Neuronal stem cell (in vitro differentiated cells): ENCODE measurements at places on chromosomes 12 and 14.

- no peak for DNase-seq
Observed at GRCh38 chr12:6154730-6155459, 30.4 kb upstream of the VWF start.

- no peak for DNase-seq
Observed at GRCh38 chr12:33052141-33053051, 155.8 kb upstream of the PKP2 start.

GRCh38 chr12:19869413-19869812, 430.1 kb downstream of the AEBP2 start:
- DNase-seq: no peak

DNA sequence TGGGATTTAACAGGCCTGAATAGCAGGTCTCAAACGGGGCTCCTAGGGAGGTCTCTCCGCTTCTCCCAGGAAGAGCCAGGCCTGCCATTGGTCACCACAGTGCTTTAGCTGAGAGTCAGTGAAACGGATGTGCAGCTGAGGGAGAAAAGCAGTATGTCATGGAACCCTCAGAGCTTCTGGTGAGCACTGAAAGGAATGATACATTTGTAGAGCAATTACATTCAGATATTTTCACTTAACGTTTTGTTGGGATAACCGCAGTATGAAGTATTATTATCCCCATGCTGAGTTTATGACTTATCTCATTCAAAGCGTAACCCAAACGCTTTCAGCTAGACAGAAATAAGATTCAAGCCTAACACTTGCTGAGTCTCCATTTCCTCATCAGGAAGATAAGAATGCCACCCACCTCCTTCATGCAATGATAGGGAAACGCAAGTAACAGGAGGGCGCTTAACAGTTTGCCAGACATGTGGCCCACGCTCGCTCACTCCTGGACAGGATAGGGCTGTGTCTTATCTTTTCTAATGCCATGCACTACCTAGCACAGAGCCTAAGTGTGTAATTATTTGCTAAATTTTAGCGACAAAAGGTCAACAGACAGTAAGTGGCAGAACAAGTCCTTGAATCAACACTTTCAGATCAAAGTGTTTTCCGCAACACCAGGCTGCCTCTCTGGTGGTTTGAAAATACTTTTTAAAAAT, 28.2 kb downstream of the DAD1 start:
- DNase-seq: no peak

DNA sequence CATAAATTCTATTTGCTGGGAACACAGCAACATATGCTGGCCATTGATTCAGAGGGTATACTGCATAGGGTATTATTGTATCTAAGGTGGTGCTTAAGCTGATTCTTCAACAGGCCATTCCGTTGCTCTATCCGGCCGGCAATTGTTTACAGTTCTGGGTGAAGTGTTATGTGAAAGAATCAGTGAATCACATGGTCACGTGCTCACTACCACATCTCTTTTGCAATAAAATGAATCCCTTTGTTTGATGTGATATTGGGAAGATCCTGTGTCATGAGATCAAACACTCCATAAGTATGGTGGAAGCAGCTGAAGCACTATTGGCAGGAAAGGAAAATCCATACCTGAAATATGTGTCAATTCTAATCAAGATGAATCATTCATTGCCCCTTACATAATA, 7.6 kb upstream of the USP15 start:
- DNase-seq: no peak

GRCh38 chr12:49294804-49295081, 204 bp upstream of the PRPH start:
- DNase-seq: no peak
